ENCODE measurements at places on chromosomes 12 and 14.

DNA sequence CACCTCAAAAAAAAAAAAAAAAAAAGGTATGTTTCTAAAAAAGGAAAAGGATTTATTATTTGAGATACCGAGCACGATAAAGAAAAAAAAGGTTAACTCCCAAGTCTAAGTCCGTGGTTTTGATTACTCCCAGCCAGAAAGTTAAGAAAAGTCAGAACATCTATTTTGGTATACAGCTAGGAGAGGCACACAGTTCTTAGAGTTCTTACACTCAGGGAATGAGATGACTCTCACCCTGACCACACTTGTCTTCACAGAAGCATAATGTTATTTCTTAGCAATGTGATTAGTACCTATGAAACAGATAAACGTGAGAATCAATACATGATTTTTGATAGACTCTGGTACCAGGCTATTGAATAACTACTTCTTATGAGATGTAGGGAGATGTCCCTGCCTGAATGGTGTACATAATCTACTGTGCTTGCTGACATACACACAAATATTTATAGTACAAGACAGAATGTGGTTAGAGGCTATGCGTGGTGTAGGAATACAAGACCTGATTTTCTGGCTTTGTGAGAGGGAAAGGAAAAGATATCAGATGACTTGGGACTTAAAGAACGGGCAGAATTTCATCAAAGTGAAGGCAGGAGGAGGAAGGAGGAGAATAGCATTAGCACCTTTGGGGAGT, 31.6 kb downstream of the LIMA1 start:
- no peak for DNase-seq

GRCh38 chr12:90959032-90959431, 4.1 kb upstream of the CCER1 start:
- no peak for DNase-seq

GRCh38 chr12:100404769-100405407, 48.0 kb downstream of the SLC17A8 start:
- peak; percentile 5 for DNase-seq

DNA sequence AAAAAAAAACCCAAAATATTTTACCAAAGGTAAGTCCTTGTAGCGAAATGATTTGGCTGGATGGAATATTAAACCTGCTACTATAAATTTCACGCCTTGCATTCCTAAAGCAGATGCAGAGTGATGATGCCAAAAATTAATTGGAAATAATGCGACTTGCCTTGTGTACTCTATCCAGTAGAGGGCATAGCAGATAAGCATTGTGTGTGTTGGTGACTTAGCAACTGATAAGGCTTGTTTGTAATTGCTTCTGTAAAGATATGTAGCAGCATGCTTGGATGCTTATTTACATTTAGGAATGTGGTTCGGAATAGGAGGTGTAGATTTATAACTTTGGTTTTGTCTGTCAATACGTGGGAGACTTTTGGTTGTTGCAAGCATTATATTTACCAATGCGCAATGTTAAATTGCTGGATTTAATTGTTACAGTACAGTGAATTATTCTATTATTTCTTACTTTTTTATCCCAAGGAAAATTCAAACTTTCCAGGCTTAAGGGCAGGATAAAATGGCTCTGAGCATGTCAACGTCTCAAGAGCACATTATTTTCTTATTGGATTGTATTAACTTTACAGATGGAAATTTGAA, 80.5 kb downstream of the TMEM260 start:
- DNase-seq: no peak

DNA sequence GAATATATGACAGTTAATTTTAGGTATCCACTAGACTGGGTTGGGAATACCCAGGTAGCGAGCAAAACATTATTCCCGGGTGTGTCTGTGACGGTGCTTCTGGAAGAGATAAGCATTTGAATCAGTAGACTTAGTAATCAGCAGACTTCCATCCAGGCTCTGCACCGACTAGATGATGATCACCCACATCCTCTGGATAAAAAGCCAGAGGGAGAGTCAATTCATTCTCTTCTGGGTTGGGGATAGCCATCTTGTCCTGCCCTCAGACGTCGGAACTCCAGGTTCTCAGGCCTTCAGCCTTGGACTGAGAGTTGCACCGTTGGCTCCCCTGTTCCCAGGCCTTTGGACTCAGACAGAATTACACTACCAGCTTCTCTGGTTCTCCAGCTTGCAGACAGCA, 168.0 kb downstream of the PHLDA1 start:
- DNase-seq: no peak

- DNase-seq: no peak
Observed at GRCh38 chr12:76717314-76717713, 46.6 kb upstream of the ZDHHC17 start.

DNA sequence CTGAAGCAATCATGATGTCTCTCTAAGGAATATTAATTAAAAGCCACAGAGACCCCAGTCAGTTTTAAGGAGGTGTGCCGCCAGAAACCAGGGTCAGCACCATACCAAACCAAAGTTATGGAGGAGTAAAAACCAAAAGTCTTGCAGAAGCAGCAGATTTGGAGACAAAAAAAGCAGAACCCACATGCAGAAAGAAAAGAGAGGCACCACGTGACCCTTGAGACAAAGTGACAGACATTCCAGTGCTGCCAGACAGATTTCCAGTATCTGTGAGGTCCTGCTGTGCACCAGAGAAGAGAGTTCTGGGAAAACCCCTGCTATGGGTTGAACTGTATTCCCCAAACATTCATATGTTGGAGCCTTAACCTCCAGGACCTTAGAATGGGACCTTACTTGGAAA, 59.7 kb downstream of the CAPZA3 start:
- DNase-seq: no peak

- DNase-seq: no peak
Observed at GRCh38 chr12:31528095-31528494, 62.8 kb downstream of the DENND5B start.

GRCh38 chr14:24954700-24955037, 95.3 kb downstream of the STXBP6 start:
- no peak for DNase-seq

DNA sequence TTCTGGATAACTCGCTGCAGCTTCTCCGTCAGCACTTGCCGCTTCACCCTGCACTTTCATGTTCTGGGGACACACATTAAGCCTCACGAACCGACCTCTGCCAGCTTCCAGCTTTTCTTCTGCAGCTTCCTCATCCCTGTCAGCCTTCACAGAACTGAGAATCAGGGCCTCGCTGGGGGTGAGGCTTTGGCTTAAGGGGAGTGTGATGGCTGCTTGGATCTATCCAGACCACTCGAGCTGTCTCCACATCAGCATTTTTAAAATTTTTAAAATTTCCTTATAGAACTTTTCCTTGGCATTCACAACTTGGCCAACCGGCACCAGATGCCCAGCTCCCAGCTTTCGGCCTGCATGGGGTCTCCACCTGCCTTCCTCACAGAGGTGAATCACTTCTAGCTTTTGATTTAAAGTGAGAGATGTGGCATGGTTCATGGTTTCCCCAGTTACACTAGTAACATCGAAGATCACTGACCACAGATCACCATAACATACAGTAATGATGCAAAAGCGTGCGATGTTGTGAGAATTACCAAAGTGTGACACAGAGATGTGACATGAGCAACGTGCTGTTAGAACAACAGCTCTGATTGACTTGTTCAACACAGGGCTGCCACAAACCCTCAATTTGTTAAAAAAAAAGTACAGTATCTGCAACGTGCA, 139.1 kb upstream of the C14orf180 start:
- no peak for DNase-seq

- no peak for DNase-seq
Observed at GRCh38 chr12:2290516-2291065, 237.8 kb downstream of the CACNA1C start.

DNA sequence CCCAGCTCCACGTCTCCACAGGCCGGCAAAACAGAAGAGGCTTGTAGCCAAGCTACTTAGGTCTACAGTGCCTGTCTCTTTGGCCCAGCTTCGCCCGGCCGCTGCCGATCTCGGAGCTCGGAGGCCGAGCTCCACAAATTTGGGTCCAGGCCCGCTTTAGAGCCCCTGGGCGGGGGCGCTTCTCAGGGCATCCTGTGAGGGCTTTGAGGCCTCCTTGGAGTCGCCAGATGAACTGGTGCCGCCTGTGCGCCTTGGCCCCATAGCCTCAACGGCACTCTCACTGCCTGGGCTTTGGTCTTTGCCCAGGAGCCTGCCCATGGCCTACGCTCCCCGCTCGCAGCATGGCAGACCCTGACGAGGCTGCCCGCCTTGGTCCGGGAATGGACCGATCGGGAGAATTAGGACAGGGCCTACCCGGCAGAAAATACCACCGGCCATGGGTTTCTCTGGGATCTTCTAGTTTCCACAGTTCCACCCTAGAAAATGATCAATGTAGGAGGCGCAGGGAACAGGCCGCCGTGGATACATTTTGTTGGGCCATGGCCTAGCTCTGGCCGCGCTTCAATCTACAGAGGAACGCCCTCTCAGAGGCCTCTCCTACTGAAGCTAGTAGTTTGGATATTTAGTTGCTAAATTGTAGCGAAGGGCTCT, 953 bp upstream of the NKX2-8 start:
- no peak for DNase-seq

DNA sequence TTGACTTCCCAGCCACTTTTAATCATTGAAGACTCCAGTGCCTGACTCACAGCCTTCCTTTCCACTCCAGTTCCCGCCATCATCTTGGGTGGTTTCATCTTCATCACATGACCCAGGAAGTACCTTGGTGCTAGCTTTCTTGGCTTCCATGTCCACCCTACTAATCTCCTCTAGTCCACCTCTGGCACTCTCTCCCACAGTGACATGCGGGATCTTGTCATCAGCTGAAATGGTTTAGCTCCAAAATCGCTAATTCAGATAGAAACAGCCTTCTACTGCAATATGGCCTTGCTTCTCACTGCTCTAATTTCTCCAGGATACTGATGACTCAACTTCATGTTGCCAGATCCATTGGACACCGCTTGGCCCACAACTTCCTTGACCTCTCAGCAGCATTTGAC, 24.5 kb downstream of the WDR20 start:
- DNase-seq: no peak

DNA sequence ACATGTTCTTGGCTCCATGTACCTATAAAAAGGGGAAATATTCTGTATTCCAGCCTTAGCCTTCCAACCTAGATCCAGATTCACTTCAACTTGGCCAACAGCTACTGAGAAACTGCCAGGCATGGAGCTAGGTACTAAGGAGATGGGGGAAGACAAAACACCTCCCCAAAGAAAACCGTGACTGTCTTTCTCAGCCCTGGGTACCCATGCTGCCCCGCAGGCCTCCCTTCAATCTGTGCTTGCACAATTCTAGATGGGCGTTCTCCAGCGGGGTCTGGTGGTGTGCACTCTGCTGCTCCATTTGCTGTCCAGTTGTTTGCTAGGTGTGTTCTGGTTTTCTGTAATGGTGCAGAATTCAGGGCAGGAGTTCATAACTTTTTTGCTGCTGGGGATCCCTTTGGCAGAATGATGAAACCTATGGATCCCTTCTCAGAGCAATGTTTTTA, 817 bp upstream of the KRT4 start:
- no peak for DNase-seq

DNA sequence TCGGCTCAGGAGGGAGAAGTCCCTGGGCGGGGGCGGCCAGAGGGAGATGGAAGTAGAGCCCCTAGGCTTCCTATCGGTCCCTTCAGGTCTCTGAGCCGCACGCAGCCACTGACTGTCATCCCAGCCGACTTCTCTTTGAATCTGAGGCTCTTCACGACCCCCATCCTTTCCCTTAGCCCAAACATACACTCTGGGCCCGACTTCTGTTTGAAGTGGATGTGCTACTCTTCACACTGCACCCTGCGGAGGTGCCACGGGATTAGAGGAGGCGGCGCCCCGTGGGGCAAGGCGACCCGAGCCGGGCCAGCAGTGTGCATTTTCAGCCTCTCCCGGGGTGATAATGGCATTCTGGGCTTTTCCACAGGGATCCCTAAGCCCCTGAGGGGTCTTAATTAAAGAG, 6.0 kb upstream of the DACT1 start:
- no peak for DNase-seq

- no peak for DNase-seq
Observed at GRCh38 chr12:121560392-121561008, 20.3 kb downstream of the KDM2B start.

- DNase-seq: no peak
Observed at GRCh38 chr12:84764001-84764400, 148.6 kb downstream of the SLC6A15 start.

DNA sequence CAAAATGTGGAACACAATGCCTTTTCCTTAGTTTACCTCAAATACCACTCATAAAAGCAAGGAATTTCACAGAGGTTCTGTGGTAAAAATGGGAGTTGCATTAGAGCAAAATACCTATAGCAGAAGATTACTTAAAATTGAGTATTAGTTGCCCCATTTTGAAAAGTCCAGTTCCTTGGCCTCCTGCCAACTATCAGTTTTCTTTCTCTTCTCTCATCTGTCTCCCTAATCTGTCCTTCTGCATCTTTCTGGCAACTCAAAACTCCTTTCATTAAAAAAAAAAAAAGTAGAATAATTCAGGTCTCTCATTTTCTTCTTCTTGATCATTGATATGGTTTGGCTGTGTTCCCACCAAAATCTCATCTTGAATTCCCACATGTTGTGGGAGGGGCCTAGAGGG, 127.3 kb downstream of the ATP23 start:
- no peak for DNase-seq

- DNase-seq: no peak
Observed at GRCh38 chr14:41606532-41607303, at the start of gene LRFN5. Gene LRFN5, plus strand, starts transcription at chr14:41606876.

DNA sequence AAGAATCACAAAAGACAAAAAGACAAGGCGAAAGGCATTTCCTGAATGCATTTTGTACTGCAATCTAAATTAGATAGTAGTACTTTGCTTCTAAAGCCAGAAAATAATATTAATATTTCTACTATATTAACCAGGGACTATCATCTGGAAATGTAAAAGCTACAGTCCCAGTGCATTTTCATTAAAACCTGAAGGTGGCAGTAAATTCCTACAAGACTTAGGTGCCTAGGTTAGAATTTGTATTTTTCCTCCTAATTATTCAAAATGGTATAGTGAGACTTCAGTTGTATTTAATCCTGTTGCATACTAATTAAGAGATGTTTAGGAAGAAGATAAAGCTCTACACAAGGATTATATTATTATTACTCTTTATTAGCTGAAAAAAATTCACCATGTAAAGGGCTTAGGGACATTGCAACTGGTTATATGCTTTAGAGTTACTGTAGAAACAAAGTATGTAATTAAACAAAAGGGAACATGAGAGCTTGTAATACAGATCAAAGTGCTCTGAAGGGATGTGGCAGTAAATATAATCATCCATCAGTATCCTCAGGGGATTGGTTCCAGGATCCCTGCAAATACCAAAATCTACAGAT, 53.6 kb downstream of the BRMS1L start:
- no peak for DNase-seq

Data from CD4-positive, alpha-beta T cell treated with Interleukin-6 for 4 hours (primary cell).